ENCODE measurements at places on chromosomes 16 and 17.

- no peak for DNase-seq
Observed at GRCh38 chr17:2266865-2267228, 36.7 kb downstream of the SMG6 start.

GRCh38 chr17:67171560-67171959 is 73.4 kb downstream of the HELZ start:
- no peak for DNase-seq

DNA sequence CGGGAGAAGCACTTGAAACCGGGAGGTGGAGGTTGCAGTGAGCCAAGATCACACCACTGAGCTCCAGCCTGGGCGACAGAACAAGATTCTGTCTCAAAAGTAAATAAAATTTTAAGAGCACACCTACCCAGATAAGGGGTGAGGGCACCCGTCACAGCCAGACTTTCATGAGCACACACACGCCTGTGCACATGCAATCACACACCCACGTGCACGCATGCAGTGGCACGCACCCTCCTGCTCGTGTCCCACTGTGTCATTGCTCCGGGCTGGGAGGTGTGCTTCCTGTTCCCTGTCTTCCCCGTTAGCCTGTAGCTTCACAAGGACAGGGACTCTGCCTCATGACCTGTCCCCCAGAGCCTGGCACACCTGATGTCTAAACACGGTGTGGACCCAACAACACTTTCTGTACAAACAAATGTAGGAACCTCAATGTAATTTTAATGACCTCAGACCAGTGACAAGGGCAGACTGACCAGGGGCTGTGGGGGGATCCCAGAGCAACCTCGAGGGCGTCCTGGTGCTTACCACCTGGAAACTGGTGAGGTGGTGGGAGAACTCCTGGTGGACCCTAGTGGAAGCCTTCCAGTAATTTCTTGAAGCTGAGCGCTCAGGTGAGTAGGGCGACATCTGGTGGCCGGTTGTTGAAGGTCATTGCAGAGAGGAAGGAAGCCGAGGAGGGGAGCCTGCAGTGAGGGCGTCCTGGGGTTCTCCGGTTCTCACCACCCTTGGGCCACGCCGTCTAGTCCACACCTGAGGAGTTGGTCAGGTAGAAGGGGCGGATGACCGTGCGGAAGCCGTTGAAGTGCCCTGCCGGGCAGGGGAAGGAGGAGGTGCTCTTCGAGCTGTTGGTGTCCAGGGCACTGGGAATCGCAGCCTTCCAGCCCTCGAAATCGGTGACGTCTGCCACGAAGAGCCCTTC is 8.6 kb downstream of the LGALS3BP start:
- DNase-seq: peak; percentile 76

DNA sequence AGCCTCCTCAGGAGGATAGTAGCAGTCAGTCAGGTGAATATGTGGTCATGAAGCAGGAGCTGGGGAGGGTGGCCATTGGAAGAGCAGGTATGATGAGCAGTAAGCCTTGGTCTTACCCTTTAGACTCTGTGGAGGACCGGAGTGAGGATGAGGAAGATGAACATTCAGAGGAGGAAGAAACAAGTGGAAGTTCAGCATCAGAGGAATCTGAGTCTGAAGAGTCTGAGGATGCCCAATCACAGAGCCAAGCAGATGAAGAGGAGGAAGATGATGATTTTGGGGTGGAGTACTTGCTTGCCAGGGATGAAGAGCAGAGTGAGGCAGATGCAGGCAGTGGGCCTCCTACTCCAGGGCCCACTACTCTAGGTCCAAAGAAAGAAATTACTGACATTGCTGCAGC is 12.7 kb downstream of the SRCAP start:
- no peak for DNase-seq

- no peak for DNase-seq
Observed at GRCh38 chr16:81004646-81005353, 1.9 kb downstream of the CMC2 start.

DNA sequence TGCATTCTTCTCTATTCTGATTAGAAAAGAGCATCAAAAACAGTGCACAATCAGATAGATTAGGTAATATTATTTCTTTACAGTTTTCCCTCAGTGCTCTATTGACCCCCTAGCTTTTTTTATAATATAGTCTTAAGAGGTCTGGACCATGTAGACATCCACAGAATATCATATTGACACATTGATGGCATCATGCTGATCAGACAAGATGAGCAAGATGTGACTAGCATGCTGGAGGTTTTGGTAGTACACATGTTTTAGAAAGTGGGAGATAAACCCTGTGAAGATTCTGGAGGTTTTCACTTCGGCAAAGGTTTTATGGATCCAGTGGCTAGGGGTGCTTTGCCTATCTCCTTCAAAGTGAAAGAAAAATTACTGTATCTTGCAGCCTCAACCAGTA is 2.8 kb upstream of the ABCA8 start:
- no peak for DNase-seq

- DNase-seq: no peak
Observed at GRCh38 chr16:46897471-46897870, 13.3 kb downstream of the GPT2 start.

- DNase-seq: peak; percentile 59
Observed at GRCh38 chr17:50272711-50273653, 1.3 kb upstream of the TMEM92 start.

DNA sequence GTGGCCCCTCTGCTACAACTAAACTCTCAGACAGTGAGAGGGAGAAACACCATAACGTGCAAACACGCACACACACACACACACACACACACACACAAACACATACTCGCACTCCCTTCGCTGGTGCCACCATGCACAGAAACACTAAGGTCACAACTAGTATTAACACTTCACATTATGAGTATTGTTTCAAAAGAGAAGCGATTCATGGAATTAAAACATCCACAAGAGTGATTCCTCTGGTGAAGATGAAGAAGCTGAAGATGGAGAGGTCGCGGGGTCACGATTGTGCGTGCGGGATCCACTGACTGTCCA is 7.1 kb upstream of the GHDC start:
- no peak for DNase-seq

DNA sequence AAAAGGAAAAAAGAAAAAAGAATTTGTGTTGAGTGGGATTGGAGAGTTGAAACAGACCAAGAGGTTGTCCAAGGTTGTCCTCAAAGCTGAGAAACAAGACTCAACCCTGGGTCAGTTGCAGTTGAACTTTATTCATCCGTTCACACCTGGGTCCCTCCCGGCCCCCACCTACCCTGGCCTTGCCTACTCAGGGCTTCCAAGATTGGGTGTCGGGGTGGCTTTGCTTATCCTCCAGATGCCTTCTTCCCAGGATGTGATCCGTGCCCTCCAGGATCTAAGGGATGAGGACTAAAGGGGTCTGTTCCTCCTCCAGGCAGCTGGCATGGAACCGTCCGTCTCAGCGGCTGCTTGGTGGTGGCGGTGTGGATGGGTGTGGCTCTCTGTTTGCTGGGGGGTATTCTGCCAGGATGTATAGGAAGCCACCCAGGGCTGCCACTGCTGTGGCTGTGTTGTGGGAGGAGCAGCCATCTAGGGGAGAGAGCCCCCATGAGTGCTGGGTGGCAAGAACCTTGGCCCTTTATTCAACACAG is 10.3 kb upstream of the NAGPA start:
- no peak for DNase-seq

All from T-helper 17 cell (primary cell).